ENCODE measurements at places on chromosomes 12 and 14.

- no peak for DNase-seq
Measured at GRCh38 chr14:105313381-105314286, 914 bp upstream of the PACS2 start.

DNA sequence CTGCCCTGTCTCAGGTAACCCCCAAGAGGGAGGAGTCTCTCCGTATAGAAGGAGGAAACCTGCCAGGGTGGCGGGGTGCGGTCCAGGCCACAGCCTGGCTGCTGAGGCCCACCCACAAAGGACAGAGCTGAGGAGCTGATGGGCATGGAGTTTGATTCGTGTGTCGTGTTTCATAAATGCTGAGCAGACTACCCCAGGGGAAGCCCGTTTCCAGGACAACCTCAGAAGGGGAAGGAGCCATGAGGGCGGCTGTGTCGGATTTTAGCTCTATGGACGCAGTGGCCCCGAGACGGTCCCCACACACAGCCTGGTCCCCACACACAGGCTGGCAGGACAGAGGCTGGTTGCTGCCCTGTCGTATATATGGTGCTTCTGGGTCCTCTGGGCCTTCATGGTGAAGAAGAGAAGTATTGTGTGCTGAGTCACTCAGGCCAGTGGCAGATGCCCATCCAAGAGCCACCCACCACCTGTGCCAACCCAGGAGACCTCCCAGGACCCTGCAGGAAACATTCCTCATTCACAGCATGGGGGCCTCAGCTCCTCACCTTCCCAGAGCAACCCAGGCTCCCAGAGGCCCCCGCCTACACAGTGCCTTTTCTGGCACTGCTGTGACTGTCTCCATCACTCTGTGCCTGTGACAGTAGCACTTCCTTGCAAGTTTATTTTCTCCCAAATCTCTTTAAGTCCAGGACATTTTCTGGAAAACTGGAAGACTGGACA lies 63.1 kb upstream of the RIN3 start:
- DNase-seq = no peak

GRCh38 chr12:82383930-82384552 lies 25.7 kb downstream of the METTL25 start:
- peak; percentile 44 for DNase-seq

DNA sequence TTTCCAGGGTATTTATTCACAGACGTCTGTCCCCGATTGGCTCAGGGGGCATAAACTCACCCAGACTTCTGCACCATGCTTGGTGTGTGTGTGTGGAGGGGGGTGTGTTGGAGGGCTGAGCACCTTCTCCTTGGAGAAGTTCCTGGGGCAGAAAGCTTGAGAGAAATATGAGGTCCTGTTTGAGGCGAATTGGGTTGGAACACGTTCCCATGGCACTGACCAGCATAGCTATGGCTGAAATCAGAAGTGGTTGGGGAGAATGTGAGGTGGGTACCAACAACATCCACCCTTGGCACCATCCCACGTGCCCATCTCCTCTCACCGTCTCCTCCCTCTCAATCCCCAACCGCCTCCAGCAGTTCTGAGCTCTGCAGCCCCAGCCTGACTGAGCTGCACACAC lies 16.0 kb upstream of the GPATCH2L start:
- DNase-seq = no peak

DNA sequence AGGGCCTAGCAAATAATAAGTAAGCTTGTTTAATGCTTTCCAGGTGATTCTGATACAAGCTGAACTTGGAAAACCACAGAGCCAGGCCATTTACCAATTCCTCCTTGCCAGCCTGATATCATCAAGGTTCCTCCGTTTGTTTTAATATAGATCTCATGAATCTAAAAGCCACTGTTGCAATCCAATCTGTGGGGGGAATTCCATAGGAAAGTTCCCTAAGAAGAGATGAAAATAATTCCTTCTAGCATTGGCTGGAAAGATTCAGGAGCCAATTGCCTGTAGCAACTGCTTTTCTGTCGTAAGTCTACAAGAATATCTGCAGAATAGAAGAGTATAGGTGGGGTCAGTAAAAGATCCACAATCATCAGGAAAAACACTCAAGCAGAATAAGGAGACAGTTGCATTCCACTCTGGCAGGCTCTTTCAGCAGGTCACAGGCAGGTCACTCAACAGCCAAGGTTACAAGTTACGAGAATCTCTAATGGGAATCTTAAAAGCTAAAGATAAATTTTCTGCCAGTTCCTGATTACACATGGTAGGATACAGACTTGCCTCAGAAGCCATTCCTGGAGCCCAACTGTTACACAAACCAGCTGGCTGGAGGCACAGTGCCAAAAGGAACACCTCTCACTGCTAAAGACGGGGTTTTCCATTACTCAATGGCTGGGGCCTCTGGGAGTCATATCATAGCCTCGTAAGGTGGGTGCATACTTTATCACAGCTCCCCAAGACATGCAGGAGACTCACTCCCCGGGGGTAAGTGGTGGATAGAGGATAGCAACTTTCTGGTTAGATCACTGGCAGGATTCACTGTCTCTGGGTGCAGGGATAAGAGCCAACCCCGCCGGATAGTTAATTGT lies 43.6 kb downstream of the FGD6 start:
- DNase-seq = no peak

- DNase-seq = no peak
Measured at GRCh38 chr12:13471471-13471870, 274.9 kb downstream of the EMP1 start.

GRCh38 chr14:23562822-23563472 lies 4.6 kb downstream of the AP1G2 start:
- DNase-seq = no peak

DNA sequence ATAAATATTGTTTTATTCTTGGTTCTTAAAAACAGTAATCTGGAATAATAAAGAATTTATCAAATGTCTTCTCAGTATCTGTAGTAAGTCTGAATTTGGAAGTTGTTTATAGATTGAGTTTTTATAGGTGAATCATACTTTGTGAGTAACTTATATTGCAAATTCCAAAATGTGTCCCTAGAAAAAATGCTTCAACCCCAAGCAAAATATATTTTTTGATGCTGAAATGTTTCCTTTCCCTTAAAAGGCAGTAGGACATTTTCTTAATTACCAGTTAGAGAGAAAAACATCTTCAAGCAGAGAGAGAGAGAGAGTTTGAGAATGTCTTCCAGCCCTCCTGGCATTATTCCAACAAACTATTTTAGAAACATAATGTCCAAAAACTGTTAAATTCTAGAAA lies 37.9 kb downstream of the PELI2 start:
- no peak for DNase-seq

DNA sequence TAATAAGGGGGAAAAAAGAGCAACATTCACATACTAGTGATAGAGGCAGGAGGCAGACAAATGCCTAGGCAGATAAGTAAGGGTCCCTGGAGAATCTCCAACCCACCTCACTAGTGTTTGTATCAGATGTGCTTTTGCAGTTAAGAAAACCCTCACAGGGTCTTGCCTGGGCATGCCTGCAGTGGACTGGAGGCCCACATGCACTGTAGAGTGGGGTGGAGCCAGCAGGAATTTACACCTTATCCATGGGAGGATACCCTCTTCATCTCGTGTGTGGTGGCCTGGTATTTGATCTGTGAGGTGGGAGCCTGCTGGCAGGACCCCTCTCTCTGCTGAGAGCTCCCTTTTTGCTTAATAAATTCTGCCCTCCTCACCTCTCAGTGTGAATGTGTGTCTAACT lies 238.0 kb upstream of the SLC16A7 start:
- no peak for DNase-seq

DNA sequence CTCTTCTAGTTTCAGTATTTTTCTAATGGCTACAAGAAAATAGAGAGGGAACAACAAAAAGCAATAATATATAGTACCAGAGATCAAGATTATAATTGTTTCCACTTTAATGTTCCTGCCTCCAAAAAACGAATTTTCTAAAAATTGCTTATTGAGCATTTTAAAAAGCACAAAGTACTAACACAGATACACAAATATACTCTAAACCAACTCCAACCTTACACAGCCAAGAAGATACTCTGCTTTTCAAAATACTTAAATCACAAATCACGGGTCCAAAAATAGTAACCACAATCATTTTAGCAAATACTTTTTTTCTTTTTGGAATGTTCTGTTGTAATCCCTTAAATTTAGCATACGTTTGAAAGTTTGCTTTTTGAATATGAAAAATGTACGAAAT lies 2.0 kb downstream of the YAF2 start:
- no peak for DNase-seq

GRCh38 chr12:107539196-107539939 lies 146.2 kb upstream of the PWP1 start:
- no peak for DNase-seq

GRCh38 chr14:71482671-71483070 lies 449.6 kb upstream of the RGS6 start:
- no peak for DNase-seq

DNA sequence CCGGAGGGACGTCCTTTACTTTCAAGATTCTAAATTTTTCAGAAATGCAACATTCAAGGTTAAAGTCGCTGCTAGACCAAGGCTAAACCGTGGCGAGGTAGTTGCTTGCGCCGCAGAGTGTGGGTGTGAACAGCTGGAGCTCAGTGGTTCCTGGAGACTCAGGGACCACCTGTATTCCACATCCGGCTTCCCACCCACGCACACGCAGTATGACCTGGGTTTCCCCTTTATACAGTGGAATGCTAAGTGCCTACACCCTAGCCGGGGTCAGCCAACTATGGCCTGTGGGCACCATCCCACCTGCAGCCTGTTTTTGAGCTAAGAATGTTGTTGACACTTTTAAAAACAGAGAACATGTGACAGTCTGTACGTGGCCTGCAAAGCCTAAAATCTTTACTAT lies 42.9 kb upstream of the TESC start:
- no peak for DNase-seq

DNA sequence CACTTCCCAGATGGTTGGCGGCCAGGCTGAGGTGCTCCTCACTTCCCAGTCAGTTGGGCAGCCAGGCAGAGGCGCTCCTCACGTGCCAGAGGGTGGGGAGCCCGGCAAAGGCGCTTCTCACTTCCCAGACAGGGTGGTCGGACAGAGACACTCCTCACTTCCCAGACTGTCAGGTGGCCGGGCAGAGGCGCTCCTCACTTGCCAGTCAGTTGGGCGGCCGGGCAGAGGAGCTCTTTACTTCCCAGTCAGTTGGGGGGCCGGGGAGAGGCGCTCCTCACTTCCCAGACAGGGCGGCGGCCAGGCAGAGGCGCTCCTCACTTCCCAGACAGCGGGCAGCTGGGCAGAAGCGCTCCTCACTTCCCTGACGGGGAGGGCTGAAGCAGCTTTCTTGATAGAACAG lies 143.0 kb upstream of the ARID2 start:
- DNase-seq = no peak

- DNase-seq = no peak
Measured at GRCh38 chr12:4202487-4202886, 71.1 kb upstream of the CCND2 start.

DNA sequence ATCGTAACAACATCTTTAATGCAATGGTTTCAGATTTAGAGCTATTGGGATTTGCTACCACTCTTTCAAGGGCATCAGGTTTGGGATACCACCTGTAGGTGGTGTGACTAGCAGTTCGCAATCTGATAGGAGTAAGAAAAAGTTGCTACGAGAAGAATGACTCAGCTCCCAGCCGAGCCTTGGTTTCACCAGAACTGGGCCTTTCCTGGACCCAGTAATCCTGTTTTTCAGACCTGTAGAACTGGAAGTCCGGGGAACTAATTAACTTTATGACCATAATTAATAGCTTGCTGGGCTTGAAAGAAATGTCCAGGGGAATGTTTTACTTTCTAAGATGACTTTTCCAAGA lies 770 bp downstream of the ABHD4 start:
- DNase-seq = no peak

GRCh38 chr14:82075566-82075965 lies 541.9 kb upstream of the SEL1L start:
- no peak for DNase-seq

GRCh38 chr12:52984136-52984535 lies 22.1 kb upstream of the EIF4B start:
- peak; percentile 11 for DNase-seq

DNA sequence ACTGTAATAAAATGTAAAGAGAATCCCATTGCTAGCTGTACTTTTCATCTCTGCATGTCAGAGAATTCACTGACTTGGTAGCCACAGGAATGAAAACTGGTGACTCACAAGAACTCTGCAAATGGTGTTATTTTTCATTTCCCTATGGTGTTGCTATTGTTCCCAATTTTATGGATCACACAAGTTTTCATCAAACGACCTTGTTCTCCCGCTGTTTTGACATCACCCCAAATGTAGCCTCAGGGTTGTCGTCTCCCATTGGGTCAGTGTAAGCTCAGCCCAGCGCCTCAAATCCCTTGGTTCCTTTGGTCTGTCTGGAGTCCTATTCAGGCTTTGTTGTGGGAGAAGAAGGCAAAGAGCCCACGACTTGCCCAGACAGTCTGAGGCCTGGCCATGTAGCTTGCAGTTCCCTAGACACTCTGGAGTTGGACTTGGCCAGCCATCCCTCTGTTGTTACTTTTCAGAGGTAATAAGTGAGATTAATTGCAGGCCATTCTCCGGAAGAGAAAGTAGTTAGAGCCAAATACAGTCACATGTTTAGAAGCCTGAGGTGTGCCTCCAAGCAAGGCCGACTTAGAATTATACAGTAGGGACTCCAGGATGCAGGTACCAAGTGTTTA lies 159.2 kb downstream of the TGFB3 start:
- no peak for DNase-seq

- no peak for DNase-seq
Measured at GRCh38 chr12:96233168-96233567, 39.0 kb downstream of the ELK3 start.

- DNase-seq = peak; percentile 7
Measured at GRCh38 chr12:59780605-59781135, 184.8 kb downstream of the SLC16A7 start.

- DNase-seq = no peak
Measured at GRCh38 chr12:71589478-71589881, 74.2 kb downstream of the ZFC3H1 start.

DNA sequence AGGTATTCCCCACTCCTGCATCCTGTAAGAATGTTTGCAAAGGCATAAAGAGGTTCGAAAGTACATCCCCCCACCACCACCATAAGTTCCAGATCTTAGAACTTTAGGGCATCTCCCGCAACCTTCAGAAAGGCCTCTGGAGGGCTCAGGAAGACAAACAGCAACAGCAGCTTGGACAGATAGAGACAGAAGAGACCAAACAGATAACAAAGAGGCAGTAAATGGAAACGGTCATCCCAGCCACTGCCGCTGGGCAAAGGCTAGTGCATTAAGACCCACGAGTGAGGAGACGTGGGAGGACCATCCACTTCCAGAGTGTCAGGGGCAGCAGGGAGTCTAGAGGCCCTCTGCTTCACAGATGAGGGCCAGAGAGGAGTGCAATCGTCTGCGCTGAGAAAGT lies 124.3 kb downstream of the CRACR2A start:
- DNase-seq = no peak
